ENCODE measurements at places on chromosomes 7 and 10. TPM values are rescaled to one million over a fixed set of nuclear protein-coding genes. Genes with fewer than 3 reads are reported as not detected.

Gene CYP3A7
- not detected for total RNA-seq

Gene NRG3
- total RNA-seq = 6.5 TPM

Gene UTF1
- not detected for total RNA-seq

Gene MEST
- total RNA-seq = 11.4 TPM

Gene RTKN2
- 1.1 TPM for total RNA-seq

Gene EBLN1
- not detected for total RNA-seq

Gene ZNF511
- total RNA-seq = 31.9 TPM

Gene SLC16A12
- 0.65 TPM for total RNA-seq

Gene MMP21
- 0.33 TPM for total RNA-seq

Gene LRRC61
- 2.0 TPM for total RNA-seq

Gene ABCB1
- total RNA-seq = 0.57 TPM

Gene BTBD16
- total RNA-seq = not detected

Gene ZKSCAN5
- 12.2 TPM for total RNA-seq

Gene FAM237B
- total RNA-seq = not detected

Gene INA
- total RNA-seq = 0.33 TPM

Gene CYTH3
- total RNA-seq = 20.9 TPM

Gene CRYGN
- not detected for total RNA-seq

Gene ELMO1
- 68.5 TPM for total RNA-seq

Gene SPDYE2
- not detected for total RNA-seq

Gene MRPS17
- total RNA-seq = 17.0 TPM

Gene MLXIPL
- not detected for total RNA-seq

Gene SDK1
- 0.65 TPM for total RNA-seq

Gene EVX1
- total RNA-seq = not detected

Gene AMPH
- total RNA-seq = 0.10 TPM

Gene MYPN
- total RNA-seq = under 0.01 TPM

Gene CDK1
- 45.7 TPM for total RNA-seq
